ENCODE measurements at places on chromosomes 6 and 20.

- DNase-seq = no peak
Observed at GRCh38 chr20:5770987-5771318, 20.8 kb downstream of the SHLD1 start.

- DNase-seq = no peak
Observed at GRCh38 chr20:31278178-31278577, 20.7 kb downstream of the DEFB115 start.

DNA sequence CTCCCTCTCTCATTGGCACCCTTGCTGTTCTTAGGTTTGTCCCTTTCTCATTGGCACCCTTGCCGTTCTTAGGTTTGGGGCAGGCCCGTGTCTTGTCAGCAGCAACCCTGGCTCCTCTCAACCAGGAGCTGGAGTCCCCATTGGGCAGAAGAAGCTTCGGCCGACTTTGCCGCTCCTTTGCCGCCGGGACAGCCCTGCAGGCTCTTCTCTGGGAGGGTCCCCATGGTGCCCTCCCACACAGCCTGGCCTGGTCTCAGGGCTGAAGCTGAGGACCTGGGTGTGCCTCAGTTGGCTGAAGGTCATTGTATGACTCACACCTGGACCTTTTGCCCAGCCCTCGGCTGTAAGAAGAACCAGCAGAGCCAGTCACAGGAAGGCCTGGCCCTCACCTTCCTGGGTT is 59.6 kb downstream of the PPP1R14C start:
- no peak for DNase-seq

GRCh38 chr6:161082215-161082614 is 90.6 kb downstream of the MAP3K4 start:
- DNase-seq = no peak

- DNase-seq = no peak
Observed at GRCh38 chr6:429515-430121, 38.1 kb downstream of the IRF4 start.

DNA sequence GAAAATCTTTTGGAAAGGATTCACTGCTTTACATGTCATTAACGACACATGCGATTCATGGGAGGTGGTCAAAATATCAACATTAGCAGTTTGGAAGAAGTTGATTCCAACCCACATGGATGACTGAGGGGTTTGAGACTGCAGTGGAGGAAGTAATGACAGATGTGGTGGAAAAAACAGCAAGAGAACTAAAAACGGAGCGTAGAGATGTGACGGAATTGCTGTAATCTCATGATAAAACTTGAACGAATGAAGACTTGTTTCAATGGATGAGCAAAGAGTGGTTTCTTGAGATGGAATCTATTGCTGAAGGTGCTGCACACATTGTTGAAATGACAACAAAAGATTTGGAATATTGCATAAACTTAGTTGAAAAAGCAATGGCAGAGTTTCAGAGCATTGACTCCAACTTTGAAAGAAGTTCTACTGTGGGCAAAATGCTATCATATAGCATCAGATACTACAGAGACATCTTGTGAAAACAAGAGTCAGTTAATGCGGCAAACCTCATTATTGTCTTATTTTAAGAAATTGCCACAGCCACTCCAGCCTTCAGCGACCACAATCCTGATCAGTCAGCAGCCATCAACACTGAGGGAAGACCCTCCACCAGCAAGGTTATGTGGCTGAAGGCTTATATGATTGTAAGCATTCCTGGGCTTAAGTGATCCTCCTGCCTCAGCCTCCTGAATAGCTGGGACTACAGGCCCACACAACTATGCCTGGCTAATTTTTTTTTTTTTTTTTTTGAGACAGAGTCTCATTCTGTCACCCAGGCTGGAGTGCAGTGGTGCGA is 19.2 kb downstream of the SRSF3 start:
- no peak for DNase-seq

GRCh38 chr6:56242346-56242745 is 5.0 kb downstream of the COL21A1 start:
- no peak for DNase-seq

DNA sequence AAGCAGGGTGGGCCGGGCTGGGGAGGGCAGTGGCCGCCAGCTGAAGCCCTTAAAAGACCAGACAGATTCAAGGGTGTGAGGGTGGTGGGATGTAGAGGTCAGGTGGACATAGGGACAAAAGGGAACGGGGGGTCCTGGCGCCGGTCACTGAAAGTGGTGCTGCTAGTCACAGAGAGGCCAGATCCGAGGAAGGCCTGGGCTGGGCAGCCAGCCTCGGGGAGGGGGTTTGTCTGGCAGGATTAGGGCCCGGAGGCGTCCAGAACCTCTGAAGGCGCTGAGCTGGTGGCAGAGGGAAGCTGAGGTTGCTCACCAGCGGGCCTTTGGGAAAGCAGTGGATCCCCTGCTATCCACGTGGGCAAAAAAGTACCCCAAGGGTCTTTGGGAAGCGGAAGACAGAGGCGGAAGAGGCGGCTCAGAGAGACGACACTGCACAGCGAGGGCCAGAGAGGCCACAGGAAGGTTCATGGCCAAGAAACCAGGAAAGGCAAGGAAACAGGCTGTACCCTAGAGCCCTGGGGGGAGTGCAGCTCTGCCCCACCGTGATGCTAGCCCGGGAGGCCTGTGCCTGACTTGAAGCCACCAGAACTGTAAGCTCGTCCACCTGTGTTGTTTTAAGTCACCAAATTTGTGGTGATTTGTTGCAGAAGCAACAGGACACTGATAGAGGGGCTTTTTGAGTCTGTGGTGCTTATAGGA is 106.0 kb downstream of the TMEM242 start:
- DNase-seq = no peak

DNA sequence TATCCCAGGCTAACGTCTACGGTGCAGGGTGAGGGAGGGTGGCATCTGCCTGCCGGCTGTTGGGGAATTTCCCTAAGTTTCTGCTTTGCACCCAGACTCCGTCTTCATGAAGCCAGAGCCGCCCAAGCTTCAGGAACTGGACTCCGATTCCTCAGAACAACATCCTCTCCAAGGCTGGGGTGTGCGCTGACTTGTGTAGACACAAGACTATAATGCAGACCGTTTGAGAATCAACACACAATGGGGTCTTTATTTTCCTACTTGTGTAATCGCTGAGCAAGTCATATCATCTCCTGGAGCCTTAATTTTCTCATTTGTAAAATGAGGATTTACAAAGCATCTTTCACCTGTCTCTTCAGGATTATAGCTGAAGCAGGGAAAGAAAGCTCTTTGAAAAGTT is 160.5 kb upstream of the AGPAT4 start:
- DNase-seq = no peak

DNA sequence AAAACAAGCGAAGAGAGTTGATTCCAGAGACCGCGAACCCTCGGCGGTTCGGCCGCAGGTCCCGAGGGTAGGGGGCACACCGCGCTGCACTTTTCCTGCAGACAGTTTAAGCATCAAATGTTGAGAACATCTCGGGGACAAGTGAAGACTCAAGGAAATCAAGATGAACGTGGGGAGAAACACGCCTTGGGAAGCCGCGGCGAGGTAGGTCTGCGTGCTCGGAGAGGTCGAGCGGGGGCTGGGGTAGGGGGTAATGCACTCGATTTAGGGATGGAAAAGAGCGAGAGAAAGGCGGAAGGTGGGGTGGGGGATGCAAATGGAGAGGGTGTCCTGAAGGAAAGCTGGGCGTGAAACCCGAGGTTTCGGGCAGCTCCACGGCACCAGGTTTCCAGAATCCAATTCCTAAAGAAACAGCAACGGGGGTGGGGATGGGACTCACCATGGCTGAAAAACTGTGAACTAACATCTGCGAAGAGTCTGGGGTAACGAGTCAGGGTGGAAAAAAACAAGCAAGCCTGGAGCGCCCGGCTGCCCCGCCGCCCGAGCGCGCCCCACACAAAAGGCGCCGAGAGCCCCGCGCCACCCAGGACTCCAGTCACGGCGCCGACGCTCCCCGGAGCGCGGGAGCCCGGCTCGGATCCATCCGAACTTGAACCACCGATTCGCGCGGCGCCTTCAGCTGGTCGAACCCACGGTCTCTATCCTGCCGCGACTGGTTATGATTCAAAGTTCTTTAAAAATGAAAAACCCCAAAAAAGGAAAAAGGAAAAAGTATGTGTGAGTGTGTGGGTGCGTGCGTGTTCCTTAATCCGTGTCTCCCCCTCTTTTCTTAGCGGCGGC is 3.5 kb downstream of the TFAP2A start:
- DNase-seq = no peak

DNA sequence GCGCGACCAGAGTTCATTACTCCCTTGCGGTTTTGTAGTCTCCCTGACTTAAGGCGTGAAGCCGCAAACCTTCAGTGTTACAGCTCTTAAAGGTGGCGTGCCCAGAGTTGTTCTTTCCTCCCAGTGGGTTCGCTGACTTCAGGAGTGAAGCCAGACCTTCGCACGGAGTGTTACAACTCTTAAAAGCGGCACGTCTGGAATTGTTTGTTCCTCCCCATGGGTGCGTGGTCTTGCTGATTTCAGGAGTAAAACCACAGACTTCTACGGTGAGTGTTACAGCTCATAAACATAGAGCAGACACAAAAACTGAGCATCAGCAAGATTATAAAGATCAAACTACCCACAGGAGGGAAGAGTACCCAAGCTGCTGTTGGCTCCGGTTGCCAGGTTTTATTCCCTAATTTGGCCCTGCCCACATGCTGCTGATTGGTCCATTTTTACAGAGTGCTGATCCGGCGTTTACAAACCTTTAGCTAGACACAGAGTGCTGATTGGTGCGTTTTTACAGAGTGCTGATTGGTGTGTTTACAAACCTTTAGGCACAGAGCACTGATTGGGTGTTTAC is 10.4 kb downstream of the TMEM14C start:
- DNase-seq = no peak

GRCh38 chr6:30884521-30885480 is 482 bp downstream of the DDR1 start:
- DNase-seq = peak; percentile 47

DNA sequence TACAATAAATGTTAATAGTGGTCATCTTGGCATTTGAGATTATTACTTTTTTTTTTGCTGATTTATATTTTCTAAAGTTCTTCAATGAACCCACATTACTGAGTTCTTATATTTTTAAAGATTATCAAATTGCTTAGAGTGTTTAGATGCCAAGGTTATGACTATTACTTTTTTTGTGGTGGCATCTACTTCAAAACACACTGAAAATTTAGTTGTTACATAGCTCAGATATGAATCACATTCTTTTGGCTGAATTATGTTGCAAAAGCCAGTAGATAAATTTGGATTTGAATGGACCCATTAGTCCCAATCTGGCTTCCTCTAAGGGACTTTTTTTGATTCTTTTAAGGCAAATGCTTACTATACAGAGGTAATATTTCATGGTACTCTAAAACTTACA is 8.9 kb downstream of the UTRN start:
- no peak for DNase-seq

GRCh38 chr6:142413111-142413510 is 111.3 kb downstream of the ADGRG6 start:
- DNase-seq = no peak

DNA sequence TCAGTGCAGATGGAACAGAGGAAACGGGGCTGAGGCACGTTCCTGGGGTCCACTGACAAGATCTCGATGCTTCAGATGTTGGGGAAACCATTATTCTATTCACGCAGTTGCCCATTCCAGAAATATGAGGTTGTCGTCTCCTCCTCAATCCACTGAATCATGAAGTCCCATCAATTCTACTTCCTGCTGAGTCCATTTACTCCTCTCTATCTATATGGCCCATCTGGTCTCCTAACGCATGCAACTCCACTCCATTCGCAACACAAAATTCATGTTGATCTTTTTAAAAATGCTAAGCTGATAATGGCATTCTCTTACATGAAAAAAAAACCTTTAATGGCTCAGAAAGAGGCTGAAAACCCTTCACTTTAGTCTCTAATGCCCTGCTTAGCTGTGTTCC is 37.5 kb downstream of the MAP3K5 start:
- no peak for DNase-seq

DNA sequence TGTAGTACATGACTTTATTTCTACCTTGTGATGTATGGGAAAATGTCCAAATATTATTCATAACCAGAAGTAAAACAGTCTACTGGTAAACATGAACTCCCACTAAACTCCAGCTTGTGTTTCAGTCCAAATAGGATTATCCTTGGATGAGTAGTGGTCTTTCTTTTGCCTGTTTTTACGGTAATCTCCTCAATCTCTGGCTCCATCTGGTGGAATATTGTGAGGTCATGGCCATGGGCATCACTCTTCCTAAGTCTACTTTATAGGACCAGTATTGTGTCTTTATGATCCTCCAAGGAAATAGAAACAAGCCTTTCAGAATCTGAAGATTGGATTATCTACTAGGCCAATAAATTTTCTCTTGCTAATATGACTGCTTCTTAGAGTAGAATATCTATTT is 505.0 kb downstream of the BMP2 start:
- DNase-seq = no peak

DNA sequence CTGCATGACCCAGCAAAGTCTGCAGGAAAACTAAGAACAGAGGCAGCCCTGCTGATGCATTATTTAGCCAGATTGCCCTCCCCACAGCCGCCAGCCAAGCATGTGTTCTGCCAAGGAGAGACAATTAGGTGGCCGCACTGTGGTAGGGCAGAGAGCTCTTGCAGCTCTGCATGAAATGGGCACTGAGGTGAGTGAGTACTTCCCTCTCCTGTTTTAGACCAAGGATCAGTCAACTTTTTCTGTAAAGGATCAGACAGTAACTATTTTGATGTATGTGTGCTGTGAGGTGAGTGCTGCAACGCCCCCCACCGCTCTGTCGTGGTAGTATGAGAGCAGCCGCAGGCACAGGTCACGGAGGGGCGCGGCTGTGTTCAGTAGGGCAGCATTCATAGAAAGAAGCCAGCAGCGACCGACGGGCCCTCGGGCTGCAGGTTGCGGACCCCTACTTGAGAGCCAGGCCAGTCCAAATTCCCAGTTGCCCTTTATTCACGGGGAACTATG is 23.8 kb upstream of the FAM50B start:
- DNase-seq = peak; percentile 40

GRCh38 chr6:134074151-134075055 is 22.0 kb upstream of the SLC2A12 start:
- DNase-seq = no peak

DNA sequence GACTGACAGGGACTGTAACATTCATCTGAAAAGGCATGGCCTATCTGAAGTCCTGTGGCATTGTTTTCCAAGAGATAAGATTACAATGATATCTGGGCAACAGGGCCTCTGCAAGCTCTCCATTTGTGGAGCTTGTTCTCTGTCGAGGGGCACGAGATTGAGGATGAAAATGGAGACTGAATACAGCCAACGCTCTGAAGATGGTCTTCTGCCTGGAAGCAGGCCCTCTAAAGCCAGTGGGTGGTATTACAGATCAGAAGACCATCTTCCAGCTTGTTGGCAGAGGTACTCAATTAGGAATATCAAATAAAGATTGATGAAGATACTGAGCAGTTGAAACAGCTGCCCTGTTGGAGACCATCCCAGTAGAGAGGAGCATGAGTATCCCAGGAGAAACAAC is 288.2 kb downstream of the CENPW start:
- no peak for DNase-seq

GRCh38 chr6:136969930-136970329 is 47.8 kb downstream of the SLC35D3 start:
- DNase-seq = no peak

GRCh38 chr6:18306977-18307376 is 42.6 kb upstream of the DEK start:
- DNase-seq = no peak

DNA sequence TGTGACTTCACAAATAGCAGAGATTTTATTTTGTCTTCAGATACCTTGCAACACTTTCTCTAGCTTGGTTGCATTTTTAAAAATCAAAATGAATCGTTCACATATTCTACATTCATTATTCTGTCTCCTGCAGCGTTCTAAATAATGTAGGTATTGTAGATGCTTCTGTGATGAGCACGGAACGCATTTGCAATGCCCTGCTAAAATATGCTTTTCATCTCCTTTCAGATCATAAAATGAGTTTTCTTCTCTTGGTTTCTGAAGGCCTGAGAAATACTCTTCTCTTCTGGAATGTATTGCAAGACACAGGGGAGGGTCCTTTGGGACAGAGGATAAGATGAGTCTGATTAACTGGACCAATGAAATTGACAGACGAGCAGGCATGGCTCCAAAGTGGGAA is 390.7 kb downstream of the PREX1 start:
- no peak for DNase-seq

Measured in A549 (cell line).